HFFc6 (cell line): ENCODE measurements at places on chromosomes 16 and 17.

DNA sequence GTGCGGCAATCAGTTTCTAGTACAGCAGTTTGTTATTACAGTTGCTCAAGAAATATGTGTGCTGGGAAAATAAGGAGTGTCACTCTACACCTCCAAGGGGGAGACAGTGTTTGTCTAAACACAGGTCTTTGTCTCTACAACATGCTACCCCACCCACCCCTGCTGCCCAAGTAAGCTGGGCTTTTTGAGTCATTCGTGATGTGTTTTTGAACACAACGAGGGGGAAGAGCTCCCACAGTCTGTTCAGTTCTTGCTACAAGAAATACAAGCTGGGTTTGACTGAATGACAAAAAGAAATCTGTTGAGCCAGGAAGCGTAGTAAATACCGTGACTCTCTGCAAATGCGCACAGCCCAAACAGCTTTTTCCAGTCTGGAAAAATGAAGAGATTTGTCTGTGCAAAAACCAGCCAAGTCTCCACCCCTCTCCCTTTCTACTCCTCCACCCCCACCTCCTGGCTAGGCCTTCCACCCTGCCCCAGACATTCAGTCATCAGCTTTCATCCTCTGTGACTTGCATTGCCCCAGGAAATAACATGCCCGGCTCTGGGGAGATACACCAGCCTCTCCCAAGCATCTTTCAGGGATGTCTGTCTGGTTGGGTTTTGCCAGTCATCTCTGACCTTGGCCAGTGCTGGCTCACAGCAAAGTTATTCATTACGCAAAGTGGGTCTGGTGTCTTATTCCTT lies 25.7 kb downstream of the CHD9 start:
- peak; percentile 93 for DNase-seq

DNA sequence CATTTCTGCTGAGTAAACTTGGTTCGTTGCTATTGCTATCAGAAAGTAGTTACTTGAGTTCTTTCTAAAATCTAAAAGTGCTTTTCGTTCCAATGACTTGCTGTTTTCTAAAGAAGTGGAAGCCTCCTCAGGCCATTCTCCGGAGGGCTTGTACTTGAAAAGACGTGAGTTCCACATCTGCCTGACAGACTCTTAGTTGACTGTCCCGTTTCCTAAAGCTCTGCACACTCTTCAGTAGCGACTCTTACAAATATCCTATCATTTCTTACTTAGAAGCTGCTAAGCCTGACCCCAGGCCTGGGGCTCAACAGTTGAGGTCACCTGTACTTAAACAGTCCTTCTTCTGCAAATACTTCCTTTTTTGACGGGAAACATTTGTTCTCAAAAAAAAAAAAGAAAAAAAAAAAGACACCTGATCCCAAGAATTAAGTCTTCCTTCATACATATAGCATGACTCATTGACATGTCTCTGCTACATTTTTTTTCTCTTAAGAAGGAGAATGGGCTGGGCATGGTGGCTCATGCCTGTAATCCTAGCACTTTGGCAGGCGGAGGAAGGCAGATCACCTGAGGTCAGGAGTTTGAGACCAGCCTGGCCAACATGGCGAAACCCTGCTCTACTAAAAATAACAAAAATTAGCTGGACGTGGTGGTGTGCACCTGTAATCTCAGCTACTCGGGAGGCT lies 61.5 kb downstream of the DHRS7C start:
- no peak for DNase-seq

- DNase-seq = no peak
These were observed 81.8 kb downstream of the PGS1 start for GRCh38 chr17:78460176-78460675.

DNA sequence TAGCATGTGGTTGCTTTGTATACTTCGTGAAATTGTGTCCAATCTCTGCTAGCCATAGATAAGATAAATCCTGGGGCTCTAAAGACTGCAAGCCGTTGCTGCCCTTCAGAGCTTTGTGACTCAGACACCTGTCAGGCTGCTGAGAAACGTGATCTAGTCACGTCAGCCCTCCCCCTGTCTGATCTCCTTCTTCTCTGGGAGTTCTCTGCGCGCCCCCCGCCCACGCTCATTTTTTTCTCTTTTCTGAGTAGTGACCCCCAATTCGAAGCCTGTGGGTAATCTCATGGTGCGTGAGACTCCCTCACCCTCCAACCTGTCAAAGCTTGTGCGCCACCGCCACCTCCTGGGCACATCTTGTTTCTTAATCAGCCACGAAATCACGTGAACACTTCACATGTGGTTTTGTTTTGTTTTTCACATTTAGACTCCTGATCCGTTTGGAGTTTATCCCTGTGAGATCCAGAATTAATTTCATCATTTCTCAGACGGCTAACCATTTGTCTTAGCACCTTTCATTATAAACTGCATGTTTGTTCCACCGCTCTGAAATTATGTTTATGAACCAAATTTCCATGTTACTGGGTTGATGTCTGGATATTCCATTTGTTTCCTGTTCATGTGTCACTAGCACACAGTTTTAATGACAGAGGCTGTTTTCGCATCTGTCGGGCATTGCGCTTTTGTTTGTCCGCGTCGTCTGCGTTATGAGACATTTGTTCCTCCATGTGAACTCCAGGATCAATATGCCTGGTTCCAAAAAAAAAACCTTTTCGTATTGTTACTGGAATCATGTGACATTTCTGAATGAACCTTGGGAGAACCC lies 977 bp upstream of the ZNF778 start:
- peak; percentile 59 for DNase-seq

- DNase-seq = peak; percentile 61
These were observed 653 bp downstream of the SRRM2 start for GRCh38 chr16:2752850-2753732.

DNA sequence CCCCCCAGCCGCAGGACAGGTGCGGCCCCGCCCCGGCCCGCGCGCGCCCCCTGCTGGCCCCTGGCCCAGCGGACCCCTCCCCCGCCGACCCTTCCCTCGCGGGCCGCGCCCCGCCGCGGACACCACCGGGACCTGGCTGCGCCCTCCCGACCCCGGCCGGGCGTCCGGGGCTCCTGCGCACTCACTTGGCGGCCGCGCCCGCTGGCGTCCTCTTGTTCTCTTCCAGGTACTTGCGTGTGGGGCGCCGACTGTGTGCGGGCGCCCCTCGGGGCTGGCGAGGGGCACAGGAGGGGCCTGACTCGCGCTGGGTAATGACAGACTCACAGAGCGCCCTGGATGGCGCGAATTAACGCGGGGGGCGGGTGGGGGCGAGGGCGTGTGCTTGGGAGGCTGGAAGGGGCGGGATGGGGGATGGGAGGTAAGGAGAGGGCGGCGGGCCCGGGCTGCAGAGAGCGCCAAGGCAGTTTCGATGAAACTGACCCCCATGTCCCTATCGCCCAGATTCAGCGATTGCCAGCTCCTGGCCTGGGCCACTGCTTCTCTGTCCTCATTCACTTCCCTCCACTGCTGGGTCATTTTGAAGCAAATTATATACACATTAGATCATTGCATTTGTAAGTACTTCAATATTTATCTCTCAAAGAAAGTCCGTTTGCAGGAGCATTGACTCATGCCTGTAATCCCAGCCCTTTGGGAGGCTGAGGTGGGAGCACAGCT lies 445 bp upstream of the DBNDD1 start:
- DNase-seq = peak; percentile 79

DNA sequence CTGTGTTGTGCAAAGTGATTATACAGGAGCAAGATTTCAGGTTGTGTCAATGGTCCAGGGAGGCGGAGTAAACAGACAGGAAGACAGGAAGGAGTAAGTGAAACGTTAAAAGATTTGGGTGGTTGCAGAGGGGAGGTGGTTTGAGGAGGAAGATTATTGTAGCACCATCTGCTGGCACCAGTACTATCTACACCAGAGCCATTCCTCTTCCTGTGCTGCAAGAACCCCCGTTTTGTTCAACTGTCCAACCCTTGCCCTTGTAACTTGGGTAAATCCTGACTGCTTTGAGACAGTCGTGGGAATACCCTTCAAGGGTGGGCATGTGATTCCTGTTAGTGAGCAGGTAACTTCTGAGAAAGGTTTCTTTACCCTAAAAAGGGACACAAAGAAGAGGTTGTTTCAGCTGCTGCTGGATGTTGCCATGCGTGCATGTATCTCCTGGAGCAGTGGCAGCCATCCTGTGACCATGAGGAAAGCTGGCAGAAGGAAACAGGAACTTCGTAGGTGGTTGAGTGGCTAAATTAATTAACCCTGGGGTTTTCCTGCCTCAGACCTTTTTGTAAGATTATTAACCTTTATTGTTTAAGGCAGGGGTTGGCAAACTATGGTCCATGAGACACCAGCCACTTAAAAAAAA lies 124.1 kb downstream of the PRKCA start:
- no peak for DNase-seq

DNA sequence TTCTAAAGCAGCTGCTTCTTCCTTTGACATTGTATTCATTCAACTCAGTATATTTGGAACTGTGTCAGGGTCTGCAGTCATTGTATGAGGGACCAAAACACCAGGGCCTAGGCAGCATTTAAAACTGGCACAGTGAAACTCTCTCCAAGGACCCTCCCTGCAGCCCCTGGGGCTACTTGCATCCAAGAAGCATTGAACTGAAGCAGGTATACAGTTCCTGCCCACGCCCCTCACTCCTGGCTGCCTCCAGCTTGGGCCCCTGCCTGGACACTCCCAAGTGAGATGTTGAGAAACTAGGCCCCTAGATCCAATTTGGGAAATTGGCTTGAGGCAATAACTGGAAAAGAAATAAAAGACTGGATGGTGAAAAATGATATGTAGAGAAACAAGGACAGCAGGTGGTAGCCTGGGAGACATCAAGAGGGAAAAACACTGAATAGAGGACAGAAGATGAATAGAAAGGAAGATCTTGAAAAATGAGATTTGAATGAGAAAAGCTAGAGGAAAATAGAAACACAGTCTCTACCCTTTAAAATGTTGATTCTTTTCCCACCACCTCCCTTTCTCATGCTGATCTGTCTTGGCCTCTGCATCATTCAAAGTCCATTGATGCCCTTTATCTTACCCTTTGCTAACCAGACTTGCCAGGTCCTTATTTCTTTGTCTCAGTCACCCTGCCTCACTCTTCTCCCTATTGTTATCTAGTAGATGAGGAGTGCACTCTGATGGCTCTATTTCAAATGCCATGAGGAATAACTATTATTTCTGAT lies 368.8 kb upstream of the CDH8 start:
- DNase-seq = no peak

DNA sequence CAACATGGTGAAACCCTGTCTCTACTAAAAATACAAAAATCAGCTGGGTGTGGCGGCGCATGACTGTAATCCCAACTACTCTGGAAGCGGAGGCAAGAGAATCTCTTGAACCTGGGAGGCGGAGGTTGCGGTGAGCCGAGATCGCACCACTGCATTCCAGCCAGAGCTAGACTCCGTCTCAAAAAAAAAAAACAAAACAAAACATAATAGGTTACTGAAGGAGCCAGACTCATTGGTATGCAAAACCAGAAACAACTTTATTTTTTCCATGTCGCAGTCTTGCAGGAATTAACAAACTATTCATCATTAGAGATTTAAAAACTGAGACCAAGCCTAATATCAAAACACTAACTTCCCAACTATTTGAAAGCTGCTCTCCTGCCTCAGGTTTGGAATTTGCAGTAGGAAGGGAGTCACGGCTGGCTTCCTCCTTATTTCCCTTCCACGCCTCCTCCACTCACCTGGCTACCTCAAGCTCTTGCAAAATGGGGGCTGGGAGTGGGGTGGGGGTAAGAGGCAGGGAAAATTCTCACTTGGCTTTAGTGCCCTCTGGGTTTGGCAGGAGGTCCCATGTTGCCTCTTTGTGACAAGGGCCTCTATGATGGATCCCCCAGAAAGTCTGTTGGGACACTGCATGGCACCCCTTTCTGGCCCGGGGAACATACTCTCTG lies 34.1 kb upstream of the MYH10 start:
- no peak for DNase-seq

GRCh38 chr17:1486802-1487695 lies 5.4 kb downstream of the MYO1C start:
- DNase-seq = peak; percentile 52

- DNase-seq = no peak
These were observed 85.2 kb downstream of the ABR start for GRCh38 chr17:1094591-1094990.

- no peak for DNase-seq
These were observed 295.3 kb upstream of the KIF2B start for GRCh38 chr17:53527473-53527872.

GRCh38 chr17:69961501-69962145 lies 113.4 kb upstream of the KCNJ16 start:
- DNase-seq = no peak

DNA sequence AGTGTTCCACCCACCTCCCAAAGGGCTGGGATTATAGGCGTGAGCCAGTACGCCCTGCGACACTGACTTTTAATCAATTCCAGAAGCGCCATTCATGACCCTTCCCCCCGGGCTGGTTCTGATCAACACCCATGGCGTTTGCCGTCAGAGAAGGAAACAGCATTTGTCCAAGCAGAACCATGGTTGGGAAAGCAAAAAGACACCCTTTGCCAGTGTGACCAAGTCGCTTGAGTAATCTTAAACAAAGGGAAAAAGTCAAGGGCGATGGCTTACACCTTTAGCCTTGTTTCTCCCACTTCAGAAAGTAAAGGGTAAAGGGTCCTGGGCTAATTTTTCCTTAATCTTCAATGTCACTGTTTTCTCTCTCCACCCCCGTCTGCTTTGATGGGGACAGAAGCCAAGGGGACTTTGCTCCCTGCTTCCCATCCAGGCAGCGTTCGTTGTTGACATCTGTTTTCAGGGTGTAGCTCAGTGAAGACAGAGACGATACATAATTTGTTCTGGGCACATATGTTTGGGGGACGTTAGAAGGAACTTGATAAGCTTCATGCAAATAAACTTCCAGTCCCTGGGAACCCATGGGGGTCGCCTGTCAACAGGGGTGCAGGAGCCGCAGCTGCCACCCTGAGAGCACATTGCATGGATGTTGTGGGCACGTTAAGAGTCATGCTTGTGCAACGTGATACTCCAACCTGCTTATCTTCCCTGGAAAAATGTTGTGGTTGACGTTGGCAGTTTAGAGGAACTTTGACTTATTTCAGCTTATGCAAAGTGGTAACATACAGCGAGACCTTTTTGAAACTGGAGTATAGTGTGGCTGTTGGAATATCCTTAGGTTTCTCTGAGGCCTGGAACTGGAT lies 50.6 kb upstream of the TANGO6 start:
- DNase-seq = peak; percentile 20

GRCh38 chr17:51419476-51419875 lies 159.1 kb downstream of the UTP18 start:
- DNase-seq = no peak

GRCh38 chr17:67353929-67354574 lies 12.3 kb downstream of the PSMD12 start:
- DNase-seq = no peak

DNA sequence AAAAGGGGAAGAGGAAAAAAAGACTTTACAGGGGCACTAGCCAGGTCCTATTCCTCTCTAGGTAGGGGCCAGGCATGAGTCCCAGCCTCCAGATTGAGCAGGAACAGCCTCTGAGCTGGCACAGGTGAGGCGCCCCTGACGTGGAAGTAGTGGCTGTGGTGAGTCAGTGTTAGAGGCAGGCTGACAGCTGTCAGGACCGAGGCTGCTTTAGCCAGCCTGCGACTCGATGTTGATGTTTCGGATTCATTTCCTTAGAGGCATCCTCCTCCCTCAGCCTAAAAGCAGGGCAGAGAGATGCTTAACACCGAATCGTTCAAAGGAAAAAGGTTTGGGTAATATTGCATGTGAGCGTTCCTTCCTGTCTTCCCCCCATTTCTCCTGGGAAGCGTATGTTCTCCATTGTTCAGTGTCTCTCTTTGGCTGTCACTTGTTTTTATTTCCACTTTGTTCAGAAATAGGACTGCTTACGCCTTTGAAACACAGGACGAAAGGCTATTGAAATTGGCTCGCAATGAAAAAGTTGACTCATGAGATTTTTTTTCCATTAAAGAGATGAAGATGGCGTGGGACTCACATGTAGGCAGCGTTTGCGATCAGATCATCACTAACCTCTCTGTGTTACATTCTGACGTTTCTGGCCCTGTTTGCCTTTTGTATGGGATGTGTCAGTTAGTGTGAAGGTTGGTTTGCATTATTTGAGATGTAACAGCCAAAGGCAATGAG lies 1.3 kb downstream of the KIAA0513 start:
- DNase-seq = peak; percentile 62
